ENCODE measurements at places on chromosomes 2 and 18. TPM values are rescaled to one million over a fixed set of nuclear protein-coding genes. Genes with fewer than 3 reads are reported as not detected.

Gene AGXT
- total RNA-seq, result not detected

GRCh38 chr18:9870431-9871008 is 15.3 kb upstream of the TXNDC2 start:
- no peak for DNase-seq

GRCh38 chr18:41899535-41899934 is 55.5 kb upstream of the PIK3C3 start:
- DNase-seq, result no peak

- peak; percentile 57 for DNase-seq
Observed at GRCh38 chr18:21453511-21453901, 147.0 kb downstream of the ESCO1 start.

All from PC-9 (cell line).